Activated naive CD8-positive, alpha-beta T cell treated with anti-CD3 and anti-CD28 coated beads, Interleukin-2, amount 10 ng/mL, durations not matched to agents 7 days and 5 days (primary cell): ENCODE measurements at places on chromosomes 3 and 15. TPM values are rescaled to one million over a fixed set of nuclear protein-coding genes. Genes with fewer than 3 reads are reported as not detected.

ITIH4 gene
- 30.7 TPM for total RNA-seq

P3H2 gene
- not detected for total RNA-seq

UROC1 gene
- total RNA-seq, result not detected

DNA sequence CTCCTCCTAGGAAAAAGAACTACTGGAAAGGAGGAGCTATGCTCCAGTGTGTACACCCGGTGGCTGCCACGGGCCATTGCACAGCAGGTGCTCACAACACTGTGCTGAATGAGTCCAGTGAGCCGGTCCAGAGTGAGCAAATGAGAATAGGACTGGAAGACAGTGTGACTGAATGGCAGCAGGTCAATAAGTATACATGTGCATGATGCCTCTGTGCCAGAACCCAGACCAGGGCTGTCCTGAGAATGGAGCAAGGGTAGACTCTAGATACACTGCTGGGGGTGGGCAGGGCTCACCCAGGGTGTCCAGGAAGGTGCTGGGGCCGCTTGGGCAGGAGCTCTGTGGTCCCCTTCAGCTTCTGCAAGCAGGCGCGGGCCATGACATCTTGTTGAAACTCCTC lies 8.3 kb downstream of the POLG start:
- no peak for DNase-seq

GRCh38 chr3:197135212-197135611 lies 105.6 kb upstream of the MELTF start:
- no peak for DNase-seq

DNA sequence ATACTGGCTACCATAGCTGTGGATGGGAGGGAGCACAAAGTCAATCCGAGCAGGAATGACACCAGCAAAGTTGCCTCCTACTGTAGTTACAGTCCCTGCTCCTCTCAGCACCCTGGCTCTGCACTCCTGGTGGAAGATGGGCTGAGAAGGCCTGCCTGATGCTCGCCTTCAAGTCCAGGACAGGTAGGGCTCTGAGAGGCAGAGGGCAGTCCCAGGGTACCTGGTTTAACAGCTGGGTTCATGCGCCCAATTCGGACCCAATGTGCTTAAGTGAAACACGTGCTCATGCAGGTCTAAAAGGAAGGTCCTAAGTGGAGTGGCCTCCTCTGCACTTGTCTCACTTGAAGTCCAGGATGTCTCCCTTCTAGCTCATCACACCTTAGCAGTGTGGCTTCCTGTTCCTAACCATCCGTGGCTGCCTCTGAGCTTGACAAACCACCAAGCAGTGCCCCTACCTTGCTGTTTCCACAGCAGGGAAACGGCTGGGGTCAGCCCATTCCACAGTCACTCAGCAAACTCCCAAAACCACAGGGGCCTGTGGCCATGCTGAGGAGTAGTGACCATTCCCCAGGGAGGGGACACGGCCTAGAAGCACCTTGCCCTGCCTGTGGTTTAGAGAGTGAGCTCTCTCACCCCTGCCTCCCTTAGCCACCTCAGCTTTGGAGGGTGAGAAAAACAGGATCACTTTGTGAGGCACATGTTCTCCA lies 3.9 kb upstream of the MUSTN1 start:
- peak; percentile 58 for DNase-seq

THRB gene
- total RNA-seq, result not detected

GOLGA6L7 gene
- total RNA-seq, result not detected

GRCh38 chr3:180912304-180913296 lies at the start of gene FXR1:
FXR1 (plus strand) TSS chr3:180912670; CDS start chr3:180912686, 16 bp downstream.
- peak; percentile 89 for DNase-seq

UCN2 gene
- total RNA-seq, result not detected

DNA sequence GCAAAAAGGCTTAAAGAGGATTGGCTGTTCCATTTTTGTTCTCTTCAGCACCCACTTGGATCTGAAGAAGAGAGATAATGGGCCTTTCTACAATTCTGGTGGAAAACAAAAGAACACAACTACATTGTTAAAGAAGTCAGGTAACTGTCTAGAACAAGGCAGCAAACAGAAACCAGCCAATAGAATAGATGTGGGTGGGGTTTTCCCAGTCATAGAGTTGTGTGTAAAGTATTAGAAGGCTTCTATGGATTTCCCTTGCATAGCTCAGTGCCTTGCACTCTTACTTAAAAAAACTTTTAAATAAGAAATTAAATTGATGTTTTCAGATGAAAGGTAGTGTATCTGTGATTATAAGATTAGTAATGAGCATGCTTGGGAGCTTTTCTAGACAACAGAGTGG lies 462.7 kb upstream of the ATP11B start:
- DNase-seq, result no peak

LDHAL6B gene
- not detected for total RNA-seq

PDIA3 gene
- total RNA-seq, result 217 TPM

DNA sequence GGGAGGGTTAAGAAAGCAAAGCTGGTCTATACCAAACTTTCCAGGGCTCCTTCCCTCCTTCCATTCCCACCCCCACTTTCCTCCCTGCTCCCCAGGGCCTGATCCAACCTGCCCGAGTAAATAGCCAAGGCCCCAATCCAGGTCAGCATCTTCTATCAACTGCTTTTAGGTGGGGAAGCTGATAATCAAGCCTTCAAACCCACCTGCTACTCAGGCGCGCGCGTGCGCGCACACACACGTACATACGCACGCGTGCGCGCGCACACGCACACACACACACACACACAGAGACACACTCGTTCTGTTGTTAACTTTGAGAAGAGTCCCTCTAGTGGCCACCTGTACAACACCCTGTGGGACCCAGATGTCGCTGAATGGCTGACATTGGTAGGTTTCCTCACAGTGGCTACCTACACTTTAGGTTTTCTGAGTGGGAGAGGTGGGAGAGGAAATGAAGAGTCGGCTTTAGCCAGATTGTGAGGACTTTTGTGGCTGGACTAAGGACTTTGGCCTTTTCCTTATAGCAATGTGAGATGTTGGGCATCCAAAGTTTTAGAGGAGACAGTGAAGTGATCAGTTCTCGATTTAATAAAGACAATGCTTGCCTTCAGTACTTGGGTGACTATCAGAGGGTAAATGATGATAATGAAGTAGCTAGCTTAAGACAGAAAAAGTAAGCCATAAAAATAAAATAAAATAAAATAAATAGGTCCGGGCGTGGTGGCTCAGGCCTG lies 179.9 kb upstream of the C2CD4B start:
- peak; percentile 32 for DNase-seq

TGM5 gene
- total RNA-seq, result 0.11 TPM
